ENCODE measurements at places on chromosomes 2 and 18.

DNA sequence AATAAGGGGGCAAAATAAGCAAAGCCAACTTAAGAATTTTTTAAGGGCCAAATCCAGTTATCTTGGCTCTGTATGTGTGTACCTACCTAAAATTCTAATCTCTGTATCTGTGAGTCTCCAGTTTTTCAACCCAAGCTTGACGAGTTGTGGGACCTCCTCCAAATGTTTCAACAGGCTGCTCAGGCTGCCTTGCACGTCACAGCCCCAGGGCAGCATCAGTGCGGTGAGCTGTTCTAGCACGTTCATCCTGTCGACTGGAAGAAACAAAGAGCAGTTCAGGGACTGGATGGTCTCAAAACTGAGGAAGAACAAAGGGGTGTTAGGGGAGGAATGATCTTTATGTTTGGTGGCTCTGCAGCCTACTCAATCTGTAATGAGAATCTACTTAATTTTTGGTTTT, 29.4 kb downstream of the NLRC4 start:
- no peak for DNase-seq

- no peak for DNase-seq
Observed at GRCh38 chr2:109348671-109349502, 219.9 kb downstream of the SH3RF3 start.

GRCh38 chr18:73861771-73862170, 285.9 kb downstream of the FBXO15 start:
- no peak for DNase-seq

DNA sequence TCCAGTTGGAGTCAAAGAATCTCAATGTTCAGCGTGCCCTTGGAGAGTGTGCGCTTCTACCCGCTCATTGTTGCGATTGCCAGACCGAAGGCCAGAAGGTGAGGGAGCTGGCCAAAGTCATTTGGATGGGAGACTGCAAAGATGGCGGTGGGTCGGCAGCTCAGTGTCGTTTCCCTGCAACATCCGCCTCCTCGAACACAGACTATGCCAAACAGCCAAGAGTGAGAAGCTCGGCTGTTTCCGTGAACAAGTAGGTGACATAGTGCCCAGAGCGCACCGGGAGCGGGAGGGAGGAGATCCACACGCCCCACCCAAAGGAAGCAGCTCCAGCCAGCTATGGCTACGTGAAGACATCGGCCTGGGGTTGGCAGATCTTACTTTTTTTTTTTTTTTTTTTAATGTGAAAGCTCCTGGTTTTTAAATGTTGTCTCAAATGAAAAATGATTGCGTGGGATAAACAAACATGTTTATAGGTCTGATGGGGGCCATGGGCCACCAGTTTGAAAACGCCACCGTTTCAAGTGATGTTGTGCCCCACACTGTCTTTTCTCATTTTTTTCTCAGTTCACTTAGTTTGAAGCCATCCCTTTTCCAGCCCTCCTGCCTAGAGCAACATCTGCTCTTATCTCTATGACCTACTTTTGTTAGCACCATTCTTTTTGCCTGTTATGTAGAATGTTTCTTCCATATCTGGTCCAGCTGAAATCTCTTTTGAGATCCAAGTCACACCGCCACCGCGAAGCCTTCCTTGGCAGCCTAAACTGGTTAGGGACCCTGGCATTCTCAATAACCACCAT, 682.4 kb downstream of the RNF144A start:
- no peak for DNase-seq

- no peak for DNase-seq
Observed at GRCh38 chr2:168185583-168186274, 61.7 kb downstream of the STK39 start.

- no peak for DNase-seq
Observed at GRCh38 chr2:188975497-188976102, 1.4 kb downstream of the COL3A1 start.

DNA sequence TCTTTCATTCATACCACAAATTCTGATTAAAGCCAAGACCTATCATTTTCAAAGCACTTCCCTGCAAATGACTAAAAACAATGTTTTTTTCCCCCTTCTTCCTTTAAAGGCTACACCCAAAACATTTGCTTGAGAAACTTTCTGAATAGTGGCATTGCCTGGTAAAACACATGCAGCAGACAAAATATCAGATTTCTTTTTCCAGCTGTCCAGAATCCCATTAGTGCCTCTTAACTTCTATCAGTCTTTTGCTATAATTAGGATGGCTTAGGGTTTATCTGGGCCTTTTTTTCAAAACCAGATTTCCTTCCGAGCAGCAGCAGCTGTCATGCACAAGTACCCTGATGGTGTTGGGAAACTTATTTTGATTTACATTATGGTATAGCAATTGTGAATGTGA, 50.6 kb downstream of the ALPK2 start:
- no peak for DNase-seq

DNA sequence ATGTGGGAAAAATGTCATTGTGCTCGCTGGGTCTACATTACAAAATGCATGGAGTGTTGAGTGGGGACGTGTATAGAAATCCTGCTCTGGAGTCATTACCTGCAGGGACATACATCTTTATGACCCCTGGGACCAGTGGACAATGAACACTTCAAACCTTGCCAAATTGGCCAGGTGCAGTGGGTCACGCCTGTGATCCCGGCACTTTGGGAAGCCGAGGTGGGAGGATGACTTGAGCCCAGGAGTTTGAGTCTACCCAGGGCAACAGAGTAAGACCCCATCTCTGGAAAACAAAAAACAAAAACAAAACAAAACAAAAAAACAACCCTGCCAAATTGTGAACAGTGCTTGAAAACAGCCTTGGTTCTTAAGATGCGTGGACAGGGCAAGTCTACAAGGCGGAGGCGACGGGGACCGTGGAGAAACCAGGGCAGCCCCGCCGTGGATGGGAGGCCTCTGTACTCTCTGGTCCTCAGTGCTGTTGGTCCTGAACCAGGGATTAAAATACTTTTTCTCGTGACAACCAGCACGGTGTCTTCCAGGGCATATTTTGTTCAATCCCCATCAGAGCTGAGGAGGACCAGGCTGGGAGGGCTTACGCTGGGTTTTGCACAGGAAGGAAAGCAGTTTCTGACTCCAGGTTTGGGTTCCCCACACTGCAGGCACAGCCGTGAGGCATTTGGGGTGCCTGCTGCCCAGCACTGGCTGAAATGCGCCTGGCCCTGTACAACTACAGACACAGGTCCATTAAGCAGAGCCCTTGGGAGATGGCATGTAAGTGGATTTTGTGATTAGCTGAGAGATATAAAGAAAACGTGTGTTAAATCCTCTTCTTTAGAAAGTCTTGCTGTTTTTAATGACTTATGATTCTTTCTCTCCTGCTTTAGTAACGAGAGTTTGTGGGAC, 13.7 kb downstream of the COLEC11 start:
- no peak for DNase-seq

DNA sequence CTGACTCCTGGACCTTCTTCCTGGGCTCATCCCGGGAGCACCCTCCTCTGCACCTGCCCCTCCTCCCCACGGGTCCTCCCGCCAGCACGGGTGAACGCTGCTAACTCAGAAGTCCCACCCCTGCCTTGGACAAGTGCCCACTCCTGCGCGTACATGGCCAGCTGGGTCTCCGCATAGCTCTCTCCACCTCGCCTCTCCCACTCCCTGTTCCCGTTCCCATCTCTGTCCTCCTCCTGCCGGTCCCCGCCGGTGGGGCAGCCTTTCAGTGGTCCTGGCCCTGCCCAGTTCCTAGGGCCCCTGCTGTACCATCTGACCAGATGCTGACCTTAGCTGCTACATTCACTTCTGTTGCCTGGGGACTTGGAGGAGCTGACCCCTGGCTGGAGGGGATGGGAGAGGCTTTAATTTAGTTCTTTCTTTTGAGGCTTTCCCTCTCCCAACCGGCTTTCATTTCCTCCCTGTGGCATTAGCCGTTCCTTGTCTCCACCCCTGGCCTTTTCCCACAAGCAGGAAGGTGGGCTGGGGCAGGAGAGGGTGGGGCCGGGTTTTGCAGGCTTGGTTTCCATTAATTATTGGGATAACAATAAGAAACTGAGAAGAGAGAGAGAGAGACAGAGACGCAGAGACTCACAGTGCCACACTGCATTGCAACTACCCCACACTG, 136.1 kb downstream of the SH3BP4 start:
- no peak for DNase-seq

GRCh38 chr2:191631754-191632153, 46.2 kb upstream of the NABP1 start:
- no peak for DNase-seq

GRCh38 chr18:70142001-70142400, 63.5 kb downstream of the RTTN start:
- DNase-seq: no peak

GRCh38 chr2:99488539-99489062, 1.2 kb downstream of the REV1 start:
- no peak for DNase-seq

- DNase-seq: no peak
Observed at GRCh38 chr2:43196768-43197587, 29.4 kb downstream of the ZFP36L2 start.

Measured in substantia nigra (tissue), 51 donors.